Jurkat, Clone E6-1 (cell line): ENCODE measurements at places on chromosomes 3 and 15.

GRCh38 chr3:165983284-165983683 lies 146.1 kb upstream of the BCHE start:
- no peak for DNase-seq

GRCh38 chr15:48930735-48931134 lies 33.0 kb downstream of the SHC4 start:
- no peak for DNase-seq

GRCh38 chr15:101267320-101268104 lies 9.8 kb downstream of the SELENOS start:
- DNase-seq, result no peak

GRCh38 chr3:11498646-11499045 lies 145.1 kb downstream of the VGLL4 start:
- DNase-seq, result no peak

DNA sequence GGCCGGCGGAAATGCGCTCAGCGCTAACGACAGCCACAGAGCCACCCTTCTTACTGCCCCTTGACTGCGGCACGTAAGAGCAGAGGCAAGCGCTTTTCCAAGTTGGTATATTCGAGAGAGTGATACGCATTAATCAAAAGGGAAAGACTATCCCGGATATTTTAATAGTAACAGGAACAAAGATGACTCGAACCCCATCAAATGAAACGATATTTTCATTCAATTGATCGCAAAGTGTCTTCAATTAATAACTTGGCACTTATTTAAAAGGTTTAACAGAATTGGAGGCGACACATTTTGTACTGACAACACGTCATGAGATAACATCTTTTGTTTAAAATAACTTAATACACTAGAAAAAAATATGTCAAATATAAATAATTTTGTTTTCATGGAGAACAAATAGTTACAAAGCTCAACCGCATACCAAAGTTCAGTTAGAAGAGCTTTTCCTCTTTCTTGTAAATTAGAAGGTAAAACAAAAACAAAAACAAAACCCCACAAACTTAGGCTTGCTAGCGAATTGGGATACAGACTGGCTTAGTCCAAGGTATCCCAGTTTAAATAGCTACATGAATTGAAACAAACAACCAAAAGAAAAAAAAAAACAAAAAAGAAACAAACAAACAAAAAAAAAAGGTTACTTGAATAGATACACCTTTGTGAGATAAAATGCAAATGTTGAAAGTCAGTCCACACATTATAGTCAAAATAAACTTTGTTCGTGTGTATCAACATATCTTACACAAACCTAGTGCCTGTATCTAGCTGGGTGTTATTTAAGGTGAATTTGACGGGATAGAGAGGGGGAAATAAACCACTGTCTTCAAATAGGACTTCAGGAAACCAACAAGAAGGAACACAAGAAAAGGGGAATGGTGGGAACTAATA lies 10.2 kb downstream of the SHOX2 start:
- no peak for DNase-seq

- DNase-seq, result peak; percentile 87
These were observed 7.7 kb downstream of the CLDN11 start for GRCh38 chr3:170426240-170426797.

GRCh38 chr3:26587571-26587970 lies 35.0 kb upstream of the LRRC3B start:
- no peak for DNase-seq
